Islet precursor cell (in vitro differentiated cells): ENCODE measurements at places on chromosomes 2 and 18.
A peak's percentile ranks its signal among the peaks of the same experiment; 100 is the strongest.

DNA sequence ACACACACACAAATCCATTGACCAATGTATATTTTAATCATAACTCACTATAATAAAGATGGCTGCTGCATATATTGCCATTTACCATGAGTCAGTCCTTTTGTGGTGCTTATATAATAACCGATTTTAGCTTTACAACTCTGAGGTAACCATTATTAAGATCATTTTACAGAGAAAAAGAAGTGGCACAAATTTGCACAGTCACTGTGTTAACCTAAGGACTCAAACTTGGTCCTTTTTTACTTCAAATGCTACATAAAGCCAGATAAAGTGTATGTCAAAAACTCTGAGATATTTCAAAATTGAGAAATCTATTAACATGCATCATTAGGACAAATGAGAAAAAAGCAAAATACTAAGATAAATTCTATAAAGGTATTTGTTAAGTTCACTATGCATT lies 923.7 kb downstream of the NRXN1 start:
- DNase-seq: no peak

- no peak for DNase-seq
These were observed 21.3 kb upstream of the ACKR3 start for GRCh38 chr2:236548179-236548921.

DNA sequence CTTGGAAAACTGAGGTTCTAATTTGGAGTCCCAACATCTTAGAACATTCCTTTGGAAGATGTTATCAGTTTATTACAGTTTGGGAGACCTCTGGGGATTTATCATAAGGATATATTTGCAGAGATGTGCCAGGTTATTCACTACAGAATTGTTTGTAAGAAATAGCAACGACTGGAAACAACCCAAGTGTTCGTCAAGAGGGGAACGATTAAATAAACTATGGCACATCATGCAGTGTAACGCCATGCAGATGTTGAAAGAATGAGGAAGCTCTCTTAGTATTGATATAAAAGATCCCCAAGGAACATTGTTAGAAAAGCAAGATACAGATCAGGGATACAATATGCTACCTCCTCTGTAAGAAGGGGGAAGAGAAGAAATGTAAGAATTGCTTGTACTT lies 210.6 kb downstream of the TMEM247 start:
- DNase-seq: no peak

DNA sequence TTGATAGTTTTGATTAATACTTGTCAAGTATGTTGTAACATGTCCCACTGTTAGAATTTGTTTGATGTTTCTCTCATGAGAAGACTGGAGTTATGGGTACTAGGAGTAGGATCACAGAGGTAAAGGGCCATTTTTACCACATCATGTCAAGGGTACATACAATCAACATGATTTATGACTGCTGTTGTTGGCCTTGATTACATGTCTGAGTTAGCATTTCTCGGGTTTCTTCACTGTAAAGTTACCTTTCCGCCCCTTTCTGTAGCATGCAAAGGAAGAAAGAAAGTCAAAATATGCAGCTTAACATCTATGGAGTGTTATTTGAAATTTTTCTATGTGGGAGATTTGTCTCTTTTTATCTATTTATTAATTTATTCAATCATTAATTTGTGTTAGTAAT lies 1456.4 kb downstream of the SUCLG1 start:
- DNase-seq: no peak

DNA sequence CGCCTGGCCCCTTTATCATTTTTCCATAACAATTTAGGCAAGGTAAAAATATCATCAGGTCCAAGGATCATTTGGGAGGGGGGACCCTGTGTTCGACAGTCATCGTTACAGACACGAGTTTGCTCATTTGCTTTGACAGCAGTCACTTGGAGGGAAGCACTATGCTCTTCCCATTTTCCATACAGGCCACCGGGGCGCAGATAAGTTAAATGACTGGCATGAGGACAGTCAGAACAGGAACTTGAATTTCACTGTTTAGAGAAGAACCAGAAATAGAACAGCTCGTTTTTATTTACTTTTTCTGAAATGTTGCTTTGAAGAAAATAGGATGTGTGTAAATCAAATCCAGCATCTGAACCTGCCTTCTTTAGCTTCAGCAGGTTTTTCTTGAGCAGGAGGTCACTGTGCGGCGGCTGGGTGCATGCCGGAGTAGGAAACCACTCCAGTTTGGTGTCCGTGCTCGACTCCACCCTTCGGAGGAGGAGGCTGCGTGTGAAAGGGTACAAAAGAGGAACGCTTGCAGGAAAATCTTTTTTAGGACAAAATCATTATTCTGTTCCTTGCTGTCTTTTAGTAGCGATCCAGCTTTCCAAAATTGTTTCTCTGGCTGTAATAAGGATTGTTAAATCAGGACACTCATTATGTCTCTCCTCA lies 15.2 kb downstream of the NPAS2 start:
- no peak for DNase-seq

DNA sequence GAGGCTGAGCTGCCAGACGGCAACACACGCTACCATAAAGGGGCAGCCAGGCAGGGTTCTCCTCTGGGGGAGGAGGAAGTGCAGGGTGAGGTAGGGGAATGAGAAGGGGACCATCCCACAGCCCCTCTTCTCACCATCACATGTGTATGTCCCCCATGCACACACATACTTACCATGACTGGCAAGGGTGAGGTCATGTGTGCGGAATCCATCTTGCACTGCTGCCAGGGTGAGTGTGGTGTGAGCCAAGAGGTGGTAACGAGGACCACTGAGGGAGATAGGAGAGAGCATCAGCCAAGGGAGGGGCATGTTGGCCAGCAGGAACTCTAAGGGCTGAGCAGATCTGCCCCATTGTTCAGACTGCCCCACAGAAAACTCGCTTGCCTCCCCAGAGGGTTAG lies 7.1 kb downstream of the WDR54 start:
- DNase-seq: no peak

- DNase-seq: peak; percentile 40
These were observed 130.5 kb upstream of the MGAT5 start for GRCh38 chr2:134123332-134123731.

DNA sequence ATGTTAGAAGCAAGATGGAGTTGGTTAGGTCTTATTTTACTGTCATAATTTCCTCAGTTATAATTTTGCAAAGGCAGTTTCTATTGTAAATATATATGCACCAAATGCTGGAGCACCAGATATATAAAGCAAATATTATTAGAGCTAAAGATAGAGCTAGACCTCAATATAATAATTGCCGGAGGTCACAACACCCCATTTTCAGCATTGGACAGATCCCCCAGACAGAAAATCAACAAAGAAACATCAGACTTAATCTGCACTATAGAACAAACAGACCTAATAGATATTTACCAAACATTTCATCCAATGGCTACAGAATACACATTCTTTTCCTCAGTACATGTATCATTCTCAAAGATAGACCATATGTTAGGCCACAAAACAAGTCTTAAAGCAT lies 115.2 kb downstream of the CABYR start:
- DNase-seq: no peak

- DNase-seq: no peak
These were observed 72.9 kb upstream of the SNTG2 start for GRCh38 chr2:877747-878146.

- DNase-seq: no peak
These were observed 24.6 kb upstream of the OTOS start for GRCh38 chr2:240165034-240165433.

- DNase-seq: no peak
These were observed 185.9 kb upstream of the SLC39A10 start for GRCh38 chr2:195471163-195471562.

DNA sequence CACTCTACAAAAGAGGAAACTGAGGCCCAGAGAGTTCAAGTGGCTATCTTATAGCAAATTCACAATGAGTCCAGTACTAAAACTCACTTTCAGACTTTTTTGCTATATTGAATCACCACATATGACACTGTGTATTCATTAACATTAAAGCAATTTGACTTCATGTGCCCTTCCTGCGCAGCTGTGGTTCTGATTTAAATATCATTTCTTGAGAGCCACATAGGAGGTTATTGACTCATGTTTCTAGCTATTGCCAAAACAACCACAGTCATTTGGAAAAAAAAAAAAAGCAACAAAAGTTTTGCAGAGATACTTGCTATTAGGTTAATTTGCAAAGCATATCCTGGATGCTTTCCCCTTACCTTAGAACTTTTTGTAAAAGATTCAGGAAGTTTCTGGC lies 341.2 kb downstream of the PIK3C3 start:
- no peak for DNase-seq

- no peak for DNase-seq
These were observed 95.4 kb upstream of the OTOS start for GRCh38 chr2:240235811-240236210.
